ENCODE measurements at places on chromosomes 12 and 14.

- no peak for DNase-seq
These were observed 590.0 kb downstream of the BCL11B start for GRCh38 chr14:98682033-98682432.

DNA sequence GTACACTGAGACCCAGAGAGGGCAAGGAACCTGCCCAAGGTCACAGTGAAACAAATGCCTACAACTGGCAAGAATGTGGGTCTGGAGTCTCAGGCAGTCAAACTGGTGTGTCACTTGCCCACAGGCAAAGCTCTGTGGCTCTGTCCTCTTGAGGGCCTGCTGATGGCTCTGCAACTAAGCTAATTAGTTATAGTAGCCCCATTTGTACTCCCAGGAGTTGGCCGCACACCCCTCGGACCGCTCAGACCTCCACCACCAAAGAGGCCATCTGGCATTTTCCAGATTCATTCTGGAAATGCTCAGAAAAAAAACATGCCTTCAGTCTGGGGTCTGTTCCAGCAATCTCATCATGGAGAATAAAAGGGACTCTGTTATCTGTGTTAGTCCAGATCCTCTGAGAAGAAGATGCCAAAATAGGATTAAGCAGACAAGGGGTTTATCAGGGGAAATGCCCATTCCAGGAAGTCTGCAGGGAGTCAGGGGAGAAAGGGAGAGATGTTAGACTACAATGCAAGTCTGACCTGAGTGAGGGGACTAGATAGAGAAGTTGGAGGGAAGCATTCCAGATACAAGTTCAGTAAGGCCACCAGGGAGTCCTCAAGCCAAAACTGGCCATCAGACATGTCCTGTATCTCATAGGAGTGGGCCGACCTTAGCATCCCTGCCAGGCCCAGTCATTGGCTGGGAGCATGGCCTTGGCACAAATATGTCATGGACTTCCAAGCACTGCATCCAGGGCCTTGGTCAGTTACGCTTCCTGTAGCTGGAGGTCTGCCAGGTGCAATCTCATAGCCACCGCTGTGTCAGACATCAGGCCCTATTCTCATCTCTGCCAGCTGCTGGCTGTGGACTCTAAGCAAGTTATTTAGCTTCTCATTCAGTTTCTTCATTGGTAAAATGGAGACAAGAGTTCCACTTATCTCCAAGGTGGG lies 15.4 kb upstream of the OAS1 start:
- no peak for DNase-seq

DNA sequence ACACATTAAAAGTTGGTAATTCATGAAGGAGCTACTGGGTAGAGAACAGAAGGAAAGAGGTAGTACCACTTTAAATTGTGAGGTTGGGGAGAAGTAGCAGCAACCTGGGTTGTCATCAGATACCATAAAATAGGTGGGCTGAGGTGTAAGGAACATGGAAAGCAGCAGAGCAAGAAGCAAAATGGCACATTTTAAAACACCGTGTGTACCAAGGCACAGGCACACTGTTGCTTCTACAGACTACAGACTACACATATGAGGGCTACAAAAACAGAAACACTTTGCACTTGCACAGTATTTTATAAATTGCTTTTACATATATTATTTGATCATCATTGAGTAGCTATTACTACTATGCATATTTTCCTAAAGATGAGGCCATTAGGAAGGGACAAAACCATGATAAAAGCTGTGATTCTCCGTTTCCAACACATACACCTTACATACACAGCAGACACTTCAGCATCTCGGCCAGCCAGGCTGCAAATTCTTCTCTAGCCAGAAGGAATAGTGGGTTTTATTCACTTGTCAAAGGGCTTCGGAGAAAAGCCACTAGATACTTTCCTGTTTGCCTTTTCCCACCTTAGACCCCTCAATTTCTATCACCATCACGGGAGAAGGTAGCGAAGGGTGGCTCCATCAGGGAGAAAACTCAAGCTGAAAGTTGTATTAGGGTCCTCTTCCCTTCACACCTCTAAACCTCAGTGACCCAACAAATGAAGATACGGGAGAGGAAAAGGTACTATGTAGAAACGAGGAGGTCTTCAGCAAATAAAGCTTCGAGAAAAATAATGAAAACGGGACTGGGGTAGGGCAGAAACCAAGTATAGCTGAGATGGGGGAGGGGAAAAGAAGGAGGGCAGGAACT lies 1.6 kb downstream of the PYM1 start:
- DNase-seq, result no peak

DNA sequence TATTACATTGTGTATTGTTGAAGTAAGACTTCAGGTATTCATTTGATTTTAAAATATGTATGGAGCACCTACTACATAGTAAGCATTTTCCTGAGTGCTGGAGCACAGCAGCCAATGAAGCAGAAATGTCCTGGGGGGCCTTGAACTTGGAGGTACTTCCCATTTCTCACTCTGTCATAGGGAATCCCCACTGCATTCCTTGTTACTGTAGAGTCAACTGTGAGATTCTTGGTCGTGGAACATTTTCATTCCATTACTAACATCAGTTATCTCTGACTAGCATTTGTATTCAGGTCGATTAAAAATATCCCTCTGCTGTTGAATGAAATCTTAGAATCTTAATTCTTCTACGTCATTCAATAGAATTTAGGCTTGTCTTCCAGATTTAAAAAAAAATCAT lies 66.7 kb downstream of the PDE3A start:
- no peak for DNase-seq

DNA sequence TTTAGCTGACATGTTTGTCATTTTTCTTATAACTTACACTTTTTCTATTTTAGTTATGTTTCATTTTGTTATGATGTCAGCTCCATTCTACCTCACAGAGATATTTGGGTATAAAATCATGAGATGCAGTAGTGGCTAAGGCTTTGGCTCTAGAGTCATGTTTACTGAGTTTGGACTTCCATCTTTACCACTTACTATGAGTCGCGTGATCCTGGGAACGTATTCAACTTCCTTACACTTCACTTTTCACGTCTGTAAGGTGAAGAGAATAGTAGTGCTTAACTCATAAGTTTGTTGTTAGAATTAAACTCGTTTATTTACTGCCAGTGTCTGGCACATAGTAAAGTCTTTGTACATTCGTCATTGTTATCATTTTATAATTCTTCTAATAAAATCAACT lies 126.3 kb downstream of the ERC1 start:
- no peak for DNase-seq

DNA sequence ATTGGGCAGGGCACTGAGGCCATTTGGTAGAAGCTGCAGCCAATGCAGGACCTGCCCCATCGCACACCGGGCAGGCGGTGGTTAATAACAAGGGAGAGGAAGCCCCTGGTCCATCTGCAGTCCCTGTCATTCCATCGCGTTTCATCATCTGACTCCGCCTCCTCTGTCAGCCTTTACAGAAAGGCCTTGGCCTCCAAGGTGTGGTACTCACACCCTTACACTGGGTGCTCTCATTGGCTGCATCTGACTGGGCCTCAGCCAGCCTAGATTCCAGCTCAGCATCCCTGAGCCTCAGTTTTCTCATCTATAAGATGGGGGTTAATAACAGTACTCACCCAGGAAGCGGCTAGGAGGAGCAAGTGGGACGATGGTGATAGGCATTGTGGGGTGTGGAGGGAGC lies 14.7 kb upstream of the HHIPL1 start:
- no peak for DNase-seq

- no peak for DNase-seq
These were observed 1251.0 kb upstream of the USP15 start for GRCh38 chr12:61009192-61009591.

DNA sequence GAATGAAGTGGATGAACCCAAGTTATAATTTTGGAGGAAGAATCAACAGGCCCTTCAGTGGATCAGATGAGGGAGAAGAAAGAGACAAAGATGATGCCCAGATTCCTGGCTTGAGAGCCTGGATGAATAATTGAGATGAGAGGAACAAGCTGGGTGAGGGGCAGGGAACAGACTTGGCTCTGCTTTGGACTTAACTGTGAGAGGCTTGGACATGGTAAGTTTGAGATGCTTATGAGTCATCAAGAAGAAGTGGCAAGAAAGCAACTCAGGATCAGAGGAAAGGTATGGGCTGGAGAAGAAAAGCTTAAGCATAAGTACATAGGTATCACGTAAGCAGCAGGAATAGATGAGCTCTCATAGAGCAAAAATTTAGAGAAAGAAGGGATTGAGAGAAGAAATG lies 55.3 kb downstream of the FIGNL2 start:
- no peak for DNase-seq

DNA sequence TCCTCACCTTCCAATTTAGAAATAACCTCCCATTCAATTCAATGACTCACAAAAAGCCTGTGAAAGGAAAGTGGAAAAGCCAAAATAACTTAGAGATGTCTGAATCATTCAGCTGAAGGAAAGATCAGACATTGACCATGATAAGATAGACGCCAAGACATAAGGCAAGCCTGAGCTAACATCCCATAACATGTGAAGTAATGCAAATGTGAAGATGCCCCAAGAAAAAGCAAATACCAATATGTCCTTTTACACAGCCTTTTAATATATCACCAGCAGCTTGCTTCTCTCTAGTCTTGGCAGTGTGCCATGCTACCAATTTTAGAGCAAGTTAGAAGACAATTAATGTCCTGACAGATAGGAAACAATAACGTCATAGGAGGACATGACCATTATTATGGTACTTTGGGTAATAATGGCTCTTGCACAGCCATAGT lies 2.4 kb upstream of the NUMB start:
- peak; percentile 50 for DNase-seq

GRCh38 chr14:100405760-100406455 lies 82.8 kb downstream of the SLC25A47 start:
- no peak for DNase-seq

DNA sequence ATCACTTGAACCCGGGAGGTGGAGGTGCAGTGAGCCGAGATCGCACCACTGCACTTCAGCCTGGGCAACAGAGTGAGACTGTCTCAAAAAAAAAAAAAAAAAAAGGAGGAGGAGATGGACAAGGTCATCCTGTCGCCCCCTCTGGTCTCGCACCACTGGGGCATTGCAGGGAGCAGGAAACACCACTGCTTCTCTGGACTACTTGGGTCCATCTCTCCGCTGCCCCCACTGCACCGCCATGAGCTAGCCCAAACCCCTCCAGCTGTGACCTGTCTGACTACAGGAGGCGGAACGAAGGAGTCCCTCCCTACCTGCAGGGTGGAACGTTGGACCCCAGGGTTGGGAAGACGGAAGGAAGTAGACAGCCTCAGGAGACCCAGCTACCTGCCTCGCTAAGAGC lies 18.2 kb upstream of the FAM222A start:
- DNase-seq, result no peak

DNA sequence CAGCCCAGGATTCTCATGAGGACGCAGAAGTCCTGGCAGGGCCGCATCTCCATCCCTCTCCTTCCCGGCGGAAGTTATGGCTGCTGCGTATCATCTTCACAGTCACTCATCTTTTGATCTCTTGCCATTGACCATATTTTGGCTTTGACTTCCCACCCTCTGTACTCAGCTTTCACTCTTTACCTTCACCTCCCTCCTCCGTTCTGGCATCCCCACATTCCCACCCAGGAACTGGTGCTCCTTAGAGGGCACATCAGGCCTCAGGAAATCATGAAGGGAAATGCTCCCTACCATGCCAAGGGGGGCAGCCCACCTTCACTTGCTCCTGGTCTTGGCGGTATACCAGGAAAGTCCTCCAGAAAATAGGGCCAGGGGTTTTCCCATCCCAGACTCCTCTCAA lies 1.3 kb downstream of the TEX52 start:
- DNase-seq, result no peak

- no peak for DNase-seq
These were observed 7.9 kb upstream of the AK7 start for GRCh38 chr14:96384053-96384452.

Measured in hematopoietic multipotent progenitor cell treated with erythropoietin and hydrocortisone succinate and interleukin-3 and kit ligand, for 15 days (in vitro differentiated cells).